ENCODE measurements at places on chromosomes 2 and 18. TPM values are rescaled to one million over a fixed set of nuclear protein-coding genes. Genes with fewer than 3 reads are reported as not detected.

- H3K27me3 ChIP-seq: no peaks in the 10 kb centered on the region
- no peak overlapping the region for H3K27ac ChIP-seq
- no peak for DNase-seq
Observed at GRCh38 chr2:15302154-15302553, 259.0 kb downstream of the NBAS start.

- no peaks in the 10 kb centered on the region for H3K27me3 ChIP-seq
- H3K4me1 ChIP-seq: no peaks in the 10 kb centered on the region
- no peak for DNase-seq
- H3K4me3 ChIP-seq: no peak overlapping the region
- H3K27ac ChIP-seq: no peak overlapping the region
Observed at GRCh38 chr18:79918615-79919011, 32.8 kb downstream of the SLC66A2 start.

DNA sequence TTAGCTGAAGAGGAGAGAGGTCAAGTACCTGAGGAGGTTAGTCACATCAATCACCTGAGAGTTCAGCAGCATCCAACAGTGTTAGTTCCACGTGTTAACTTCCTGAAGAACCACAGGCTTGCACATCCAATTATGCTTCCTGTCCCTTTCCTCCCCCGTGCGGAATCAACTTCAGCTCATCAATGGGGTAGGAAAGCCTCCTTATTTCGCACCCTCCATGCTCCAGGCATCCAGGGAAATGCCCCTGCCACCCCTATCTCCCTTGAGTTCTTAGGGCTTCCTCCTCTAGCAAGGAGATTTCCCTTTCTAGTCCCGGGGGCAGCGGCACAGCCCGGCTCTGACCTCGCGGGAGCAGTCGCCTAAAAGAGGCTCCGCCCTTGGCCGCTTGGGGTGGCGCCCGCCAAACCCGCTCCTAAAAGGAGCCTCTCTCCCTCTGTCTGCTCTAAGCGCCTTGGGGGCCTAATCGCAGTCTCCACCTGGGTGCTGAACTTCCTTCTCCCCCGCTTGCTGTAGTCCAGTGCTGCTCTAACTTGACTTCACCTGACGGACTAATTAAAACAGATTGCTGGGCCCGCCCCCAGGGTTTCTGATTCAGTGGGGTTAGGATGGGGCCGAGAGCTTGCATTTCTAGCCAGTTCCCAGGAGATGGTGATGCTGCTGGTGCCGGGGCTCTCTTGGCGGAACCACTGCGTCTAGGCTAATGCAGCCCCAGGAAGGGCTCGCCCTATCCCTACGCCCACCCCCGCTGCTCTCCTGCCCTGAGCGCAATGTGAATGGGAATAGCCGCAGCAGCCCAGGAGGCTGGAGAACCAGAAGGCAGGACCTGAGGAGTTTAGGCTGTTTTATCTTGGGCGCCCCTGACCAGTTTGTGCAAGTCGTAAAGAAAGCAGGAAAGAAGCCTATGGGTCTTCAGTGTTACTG is 3.4 kb upstream of the TET3 start:
- H3K36me3 ChIP-seq: no peaks in the 10 kb centered on the region
- no peak for DNase-seq
- no peak overlapping the region for H3K27ac ChIP-seq
- H3K27me3 ChIP-seq: peaks cover 25% of the 10 kb centered on the region

GRCh38 chr2:198645816-198646215 is 811.9 kb downstream of the SATB2 start:
- no peak for DNase-seq
- H3K27me3 ChIP-seq: no peaks in the 10 kb centered on the region
- H3K4me3 ChIP-seq: no peak overlapping the region
- H3K4me1 ChIP-seq: no peaks in the 10 kb centered on the region
- no peaks in the 10 kb centered on the region for H3K36me3 ChIP-seq

- peak overlapping the region; percentile 76 for H3K4me3 ChIP-seq
Observed at GRCh38 chr2:181123798-181124231, 143.4 kb downstream of the UBE2E3 start.

- peaks cover 5% of the 10 kb centered on the region for H3K4me1 ChIP-seq
- no peak overlapping the region for H3K4me3 ChIP-seq
- no peak overlapping the region for H3K27ac ChIP-seq
- no peaks in the 10 kb centered on the region for H3K27me3 ChIP-seq
- no peak for DNase-seq
Observed at GRCh38 chr18:44881461-44882162, 200.9 kb downstream of the SETBP1 start.

Gene MAIP1
- 33.8 TPM for total RNA-seq

Gene TSPYL6
- total RNA-seq: not detected

Gene PLEKHH2
- 0.26 TPM for total RNA-seq

DNA sequence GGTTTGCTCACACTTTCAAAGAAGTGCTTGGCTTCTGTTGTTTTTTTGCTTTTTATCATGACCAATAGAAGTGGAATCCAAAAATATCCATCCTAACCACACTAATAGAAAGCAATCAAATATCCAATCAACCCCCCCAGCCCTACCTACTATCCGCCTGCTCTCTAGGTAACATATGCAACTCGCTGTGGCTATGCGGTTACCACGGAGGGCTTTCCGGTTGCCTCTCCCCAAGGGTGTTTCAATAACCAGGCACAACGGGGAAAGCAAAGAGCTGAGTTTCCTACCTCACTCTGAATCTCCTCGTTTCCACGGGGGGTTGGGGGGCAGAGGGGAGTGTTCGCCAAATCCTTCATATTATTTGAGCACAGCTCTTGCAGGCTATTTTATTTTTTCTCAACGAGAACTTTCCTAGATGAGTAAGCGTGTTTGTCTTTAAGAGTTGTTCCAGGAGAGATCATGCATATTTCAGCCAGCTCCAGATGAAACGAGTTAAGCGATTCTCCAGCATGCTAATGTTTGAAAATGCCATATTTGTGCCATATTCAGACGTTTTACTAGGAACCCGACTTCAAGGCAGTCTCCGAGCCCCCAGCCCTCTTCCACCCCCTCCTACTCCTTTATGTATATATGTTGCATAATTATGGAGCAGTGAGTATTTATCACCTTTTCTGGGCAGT is 30.3 kb downstream of the PAX3 start:
- no peaks in the 10 kb centered on the region for H3K36me3 ChIP-seq
- no peak overlapping the region for H3K27ac ChIP-seq
- DNase-seq: no peak
- H3K27me3 ChIP-seq: no peaks in the 10 kb centered on the region

GRCh38 chr2:190355968-190356644 is 12.7 kb downstream of the INPP1 start:
- no peak overlapping the region for H3K4me3 ChIP-seq
- no peaks in the 10 kb centered on the region for H3K36me3 ChIP-seq
- no peak overlapping the region for H3K27ac ChIP-seq
- no peaks in the 10 kb centered on the region for H3K27me3 ChIP-seq
- peaks cover 28% of the 10 kb centered on the region for H3K4me1 ChIP-seq
